Cardiac septum (tissue), 1 donor: ENCODE measurements at places on chromosomes 5 and 9. TPM values are rescaled to one million over a fixed set of nuclear protein-coding genes. Genes with fewer than 3 reads are reported as not detected.

PROB1 gene
- 34.7 TPM for total RNA-seq

SMIM27 gene
- 15.7 TPM for total RNA-seq

F2RL1 gene
- 3.7 TPM for total RNA-seq

IRX2 gene
- total RNA-seq = 3.2 TPM

ZNF354C gene
- total RNA-seq = 4.0 TPM

DNA sequence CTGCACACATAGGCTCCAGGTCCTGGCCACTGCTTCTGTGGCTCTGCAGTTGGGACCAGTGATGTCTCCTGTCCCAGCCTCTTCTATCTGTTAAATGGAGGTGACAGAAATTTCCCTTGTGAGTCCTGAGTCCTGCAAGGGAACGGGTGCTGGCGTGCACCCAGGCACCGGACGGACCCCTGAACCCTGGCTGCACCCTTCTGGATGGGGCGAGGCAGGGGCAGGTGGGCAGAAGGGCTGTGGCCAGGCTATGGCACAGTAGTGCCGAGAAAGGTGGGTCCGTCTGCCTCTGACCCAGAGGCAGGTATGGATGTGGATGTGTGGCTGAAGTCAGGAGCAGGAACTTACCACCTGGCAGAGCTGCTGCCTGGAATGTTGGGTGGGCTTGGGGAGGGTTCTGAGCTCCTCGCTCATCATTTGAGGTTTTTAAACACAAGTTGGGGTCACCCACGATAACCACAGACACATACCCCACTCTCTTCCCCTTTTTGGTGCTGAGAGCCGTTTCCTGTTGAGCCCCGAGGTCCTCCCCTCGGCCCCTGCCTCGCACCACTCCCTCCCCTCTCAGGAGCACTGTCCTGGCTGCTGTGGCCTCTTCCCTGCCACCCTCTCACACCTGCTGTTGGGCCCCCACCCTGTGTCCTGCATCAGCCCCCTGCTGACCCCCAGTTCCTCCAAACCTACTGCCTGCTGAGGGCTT, 82.0 kb downstream of the COL5A1 start:
- DNase-seq = no peak

DNA sequence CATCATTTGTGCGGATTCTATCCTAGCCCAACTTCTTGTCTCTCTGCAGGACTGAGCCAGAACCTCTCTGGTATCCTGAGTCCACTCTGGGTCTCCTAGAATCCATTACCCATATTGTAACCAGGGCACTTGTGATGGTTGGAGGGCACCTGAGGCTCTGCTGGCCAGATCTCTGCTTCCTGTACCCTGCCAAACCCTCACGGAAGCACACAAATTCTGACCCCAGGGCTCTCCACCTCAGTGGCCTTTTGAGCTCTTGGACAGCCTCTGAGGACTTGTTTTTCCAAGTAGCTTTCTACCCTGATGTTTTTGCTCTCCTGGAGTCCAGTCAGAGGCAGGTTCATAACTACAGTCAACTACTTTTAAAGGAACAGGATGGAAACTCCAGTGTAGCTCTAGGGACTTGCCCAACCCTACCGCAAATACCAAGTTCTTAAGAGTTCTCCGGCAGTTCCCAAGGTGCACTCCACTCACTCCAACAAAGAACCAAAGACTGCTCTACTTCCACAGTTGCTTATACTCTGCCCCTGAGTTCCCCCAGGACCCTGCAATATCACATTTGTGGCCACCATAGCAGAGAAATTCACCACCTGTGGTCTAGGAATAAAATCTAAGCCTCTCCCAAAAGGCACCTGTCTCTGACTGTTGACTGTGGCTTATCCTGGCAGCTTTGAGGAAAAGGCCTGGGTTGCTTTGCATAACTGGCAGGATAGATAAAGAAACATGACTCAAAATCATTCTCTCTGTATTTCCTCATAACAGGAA, 9.6 kb downstream of the PIP5K1B start:
- DNase-seq = no peak

DNA sequence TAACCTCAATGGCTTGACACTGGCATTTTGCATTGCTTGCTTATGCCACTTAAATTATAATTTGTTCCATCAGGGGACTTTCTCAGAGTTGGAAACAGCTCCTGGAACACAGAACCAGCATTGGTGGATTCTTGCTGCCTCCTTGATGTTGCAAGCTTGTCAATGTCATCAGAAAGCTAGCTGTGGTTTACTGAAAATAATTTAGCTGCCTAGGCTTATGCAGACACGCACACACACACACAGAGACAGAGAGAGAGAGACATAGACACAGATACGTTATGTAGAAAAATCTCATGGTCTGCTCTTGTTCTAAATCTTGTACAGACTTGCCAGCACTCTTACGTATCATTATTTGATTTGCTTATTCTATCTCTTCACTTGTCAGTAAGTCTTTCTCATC, 78.0 kb downstream of the HMHB1 start:
- DNase-seq = no peak

- DNase-seq = no peak
Observed at GRCh38 chr5:159440235-159440634, 109.9 kb upstream of the IL12B start.

DNA sequence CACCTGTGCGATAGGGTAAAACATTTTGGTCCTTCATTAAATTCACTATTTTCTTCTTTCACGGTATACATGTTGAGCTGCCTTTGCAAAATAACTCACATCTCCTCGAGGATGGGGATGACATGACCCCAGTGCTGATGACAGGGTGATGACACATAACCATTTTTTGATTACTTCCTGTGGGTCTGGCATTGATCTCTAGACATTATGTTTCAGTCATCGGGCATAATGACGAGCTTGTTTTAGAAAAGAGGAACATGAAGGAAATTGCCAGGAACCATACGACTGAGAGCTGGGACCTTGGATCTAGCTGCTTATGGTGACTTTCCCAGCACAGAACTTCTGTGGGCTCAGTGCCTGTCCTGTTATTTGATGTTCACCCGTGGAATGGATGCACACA, 25.2 kb downstream of the COL5A1 start:
- DNase-seq = no peak

DNA sequence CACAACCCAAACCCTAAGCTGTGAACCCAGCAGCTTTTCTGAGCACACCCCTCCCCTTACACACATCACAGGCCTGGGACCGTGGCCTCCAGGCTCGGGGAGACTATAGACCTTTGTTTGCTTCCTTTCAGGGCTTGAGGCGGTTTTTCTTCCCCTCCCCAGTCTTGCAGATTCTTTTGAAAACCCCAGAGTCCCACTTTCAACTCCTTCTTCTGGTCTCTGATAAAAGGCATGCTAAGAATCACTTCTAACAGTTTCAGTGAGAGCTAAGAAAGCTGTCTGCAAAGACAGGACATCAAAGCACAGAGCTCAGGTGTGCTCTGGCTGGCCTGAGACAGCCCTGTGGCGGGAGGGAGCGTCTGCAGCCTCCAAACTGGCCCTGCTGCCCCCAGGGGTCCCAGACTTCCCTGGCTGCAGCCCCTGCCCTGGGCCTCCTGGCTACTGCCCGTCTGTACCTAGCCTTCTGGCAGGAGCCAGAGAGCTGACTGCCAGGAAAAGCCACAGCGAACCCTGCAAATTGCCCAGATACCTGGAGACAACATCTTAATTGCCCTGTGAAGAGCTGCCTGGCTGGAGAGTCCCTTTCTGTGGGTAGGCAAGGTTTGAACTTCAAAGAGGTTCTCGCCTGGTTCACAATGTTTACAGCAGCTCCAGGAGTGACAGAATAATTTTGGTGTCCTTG, 138.9 kb downstream of the GADD45G start:
- DNase-seq = no peak

DNA sequence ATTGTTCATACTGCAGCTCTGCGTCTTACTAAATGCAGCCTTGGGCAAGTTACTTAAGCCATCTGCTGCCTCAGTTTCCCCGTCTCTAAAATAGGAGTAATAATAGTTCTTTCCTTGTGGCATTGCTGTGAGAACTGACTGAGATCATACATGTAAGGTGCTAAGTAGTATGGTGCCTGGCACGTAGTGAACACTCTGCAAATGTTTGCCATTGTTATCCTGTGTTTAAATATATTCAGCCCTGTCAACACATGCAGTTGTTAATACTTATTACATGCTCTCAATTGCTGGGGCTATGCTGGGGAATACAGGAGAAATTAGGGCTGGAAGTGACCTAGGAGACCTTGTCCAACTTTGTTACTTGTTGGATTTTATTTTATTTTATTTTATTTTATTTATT, 105.2 kb upstream of the RAI14 start:
- no peak for DNase-seq

GRCh38 chr5:158648631-158649030, 451.1 kb downstream of the EBF1 start:
- DNase-seq = no peak

DNA sequence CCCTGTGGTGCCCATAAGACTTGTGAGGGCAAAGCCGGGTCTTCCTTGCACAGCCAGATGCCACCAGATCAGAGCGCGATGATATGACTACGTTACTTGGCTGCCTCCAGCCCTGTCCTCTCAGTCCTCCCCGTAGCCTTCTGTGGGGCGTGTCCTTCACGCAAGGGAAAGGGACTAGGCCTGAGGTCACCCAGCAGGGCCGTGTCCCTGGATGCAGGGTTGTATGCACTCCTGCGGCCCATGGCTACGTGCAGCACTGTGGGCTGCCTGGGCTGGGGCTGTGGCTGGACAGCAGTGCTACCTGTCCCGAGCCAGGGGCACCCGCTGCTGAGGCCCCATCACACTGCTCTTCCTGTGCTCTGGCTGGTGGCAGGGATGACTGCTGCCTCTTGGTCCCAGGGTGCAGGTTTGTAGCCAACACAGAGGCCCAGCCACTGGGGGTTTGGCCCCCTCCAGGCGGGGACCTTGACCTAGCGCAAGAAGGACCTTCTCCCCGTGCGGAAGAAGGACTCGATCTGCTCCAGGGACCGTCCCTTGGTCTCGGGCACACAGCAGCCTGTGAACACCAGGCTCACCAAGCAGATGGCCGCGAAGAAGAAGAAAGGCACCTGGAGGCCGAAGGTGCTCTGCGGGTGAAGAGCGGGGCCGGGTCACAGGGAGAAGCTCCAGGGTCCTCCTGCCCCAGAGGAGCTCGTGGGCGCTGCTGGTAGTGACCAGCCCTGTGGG, 7.2 kb downstream of the SLC2A6 start:
- no peak for DNase-seq

DNA sequence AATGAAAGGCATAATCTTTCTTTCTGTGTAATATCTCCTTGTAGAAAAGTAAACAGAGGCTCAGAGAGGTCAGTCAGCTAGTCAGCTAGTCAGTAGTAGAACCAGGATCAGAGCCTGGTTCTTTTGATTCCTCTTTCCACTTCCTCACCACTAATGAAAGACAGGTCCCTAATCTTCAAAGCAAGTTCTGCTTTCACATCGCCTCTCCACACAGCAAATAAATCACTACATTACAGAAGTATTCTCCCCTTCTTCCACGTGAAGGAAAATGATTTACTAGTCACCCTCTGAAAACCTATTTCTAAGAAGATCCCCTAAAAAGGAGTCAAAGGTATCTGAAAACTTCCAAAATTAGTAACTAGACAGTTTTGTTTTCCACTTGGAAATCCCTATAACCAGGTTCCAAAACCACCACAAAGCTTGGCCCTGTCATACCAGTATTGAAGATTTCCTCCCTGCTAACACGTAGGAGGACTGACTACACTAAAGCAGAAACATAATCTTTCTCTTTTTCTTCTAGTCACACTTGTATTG, 140.5 kb upstream of the TARS1 start:
- DNase-seq = no peak

DNA sequence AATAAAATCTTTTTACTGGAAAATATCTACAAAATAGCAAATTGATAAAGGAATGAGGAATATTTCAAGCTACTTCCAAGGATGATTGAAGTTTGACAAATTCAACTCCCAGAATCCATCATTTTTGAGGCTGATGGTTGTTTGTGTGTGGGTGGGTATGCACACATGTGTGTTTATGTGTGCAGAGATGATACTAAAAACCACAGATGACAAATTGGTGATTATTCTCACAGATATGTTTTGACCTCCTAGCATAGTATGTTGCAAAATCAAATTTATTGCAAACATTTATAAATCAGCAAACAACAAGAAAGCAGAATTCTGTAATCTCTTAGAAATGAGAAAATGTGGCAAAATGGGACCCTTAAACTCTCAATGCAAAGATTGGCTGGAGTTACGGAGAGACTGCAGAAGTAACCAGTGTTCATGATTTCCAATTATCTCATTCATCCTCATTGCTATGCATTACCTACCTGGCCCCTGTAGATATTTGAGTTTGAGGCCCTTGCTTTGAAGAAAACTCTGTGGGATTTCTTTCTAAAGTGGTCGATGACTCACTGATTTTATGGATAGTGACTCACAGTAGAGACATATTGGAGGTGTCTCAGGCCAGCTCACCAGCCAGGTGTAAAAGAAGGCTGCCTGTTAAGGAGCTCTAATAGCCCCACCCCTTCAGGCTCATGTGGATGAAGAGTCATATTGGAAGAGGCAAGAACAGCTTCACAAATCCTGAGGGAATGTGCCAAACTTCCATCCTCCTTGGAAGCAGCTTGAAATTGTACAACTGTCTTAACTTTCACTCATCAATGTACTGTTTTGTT, 44.6 kb upstream of the TMC1 start:
- no peak for DNase-seq

DNA sequence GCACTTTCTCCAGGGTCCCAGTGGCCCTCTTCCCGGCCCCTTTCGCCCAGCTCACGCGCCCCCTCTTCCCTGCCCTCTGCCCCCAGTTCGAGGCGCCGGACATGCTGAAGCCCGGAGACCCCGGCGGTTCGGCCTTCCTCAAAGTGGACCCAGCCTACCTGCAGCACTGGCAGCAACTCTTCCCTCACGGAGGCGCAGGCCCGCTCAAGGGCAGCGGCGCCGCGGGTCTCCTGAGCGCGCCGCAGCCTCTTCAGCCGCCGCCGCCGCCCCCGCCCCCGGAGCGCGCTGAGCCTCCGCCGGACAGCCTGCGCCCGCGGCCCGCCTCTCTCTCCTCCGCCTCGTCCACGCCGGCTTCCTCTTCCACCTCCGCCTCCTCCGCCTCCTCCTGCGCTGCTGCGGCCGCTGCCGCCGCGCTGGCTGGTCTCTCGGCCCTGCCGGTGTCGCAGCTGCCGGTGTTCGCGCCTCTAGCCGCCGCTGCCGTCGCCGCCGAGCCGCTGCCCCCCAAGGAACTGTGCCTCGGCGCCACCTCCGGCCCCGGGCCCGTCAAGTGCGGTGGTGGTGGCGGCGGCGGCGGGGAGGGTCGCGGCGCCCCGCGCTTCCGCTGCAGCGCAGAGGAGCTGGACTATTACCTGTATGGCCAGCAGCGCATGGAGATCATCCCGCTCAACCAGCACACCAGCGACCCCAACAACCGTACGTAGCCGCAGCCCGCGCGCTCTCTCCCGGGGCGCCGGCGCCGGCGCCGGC, 1.0 kb downstream of the PRDM6 start:
- no peak for DNase-seq
